Activated CD4-positive, alpha-beta T cell treated with anti-CD3 and anti-CD28 coated beads for 1 hour (primary cell): ENCODE measurements at places on chromosomes 6 and 20.

DNA sequence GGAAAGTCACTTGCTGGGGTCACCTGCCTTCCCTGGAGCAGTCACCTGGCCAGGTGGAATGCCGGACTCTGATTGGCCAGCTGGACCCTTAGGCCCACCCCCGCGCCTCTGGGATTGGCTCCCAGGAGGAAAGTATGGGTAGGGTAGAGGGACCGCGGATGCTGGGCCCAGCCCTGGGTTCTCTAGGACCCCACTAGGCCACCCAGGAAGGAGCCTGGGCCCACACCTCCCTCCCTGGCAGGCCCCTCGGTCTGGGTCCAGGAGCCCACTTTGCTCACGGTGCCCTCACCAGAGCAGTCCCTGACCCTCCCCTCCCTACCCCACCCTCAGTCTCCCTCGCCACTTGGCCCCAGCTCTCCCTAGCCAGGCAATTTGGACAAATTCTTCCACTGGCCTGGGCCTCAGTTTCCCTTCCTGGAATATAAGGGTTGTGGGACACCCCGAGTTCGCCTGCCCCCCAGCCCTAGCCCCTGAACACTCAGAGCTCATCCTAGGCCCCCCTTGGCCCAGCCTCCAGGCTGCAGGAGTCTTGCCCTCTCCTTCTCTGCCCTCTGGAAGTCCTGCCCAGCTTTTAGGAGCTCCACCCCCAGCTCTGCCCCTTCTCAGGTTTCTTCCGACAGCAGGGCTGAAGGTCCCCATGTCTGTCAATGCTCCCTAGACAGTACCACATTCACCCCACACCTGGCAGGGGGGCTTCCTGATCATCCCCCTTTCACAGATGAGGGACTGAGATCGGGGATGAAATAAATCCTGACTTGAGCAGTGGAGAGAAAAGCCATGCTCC is 299.6 kb downstream of the TAF4 start:
- no peak for DNase-seq

GRCh38 chr6:8243475-8243874 is 141.1 kb upstream of the EEF1E1 start:
- DNase-seq = no peak

GRCh38 chr20:40016392-40016791 is 672.6 kb downstream of the MAFB start:
- no peak for DNase-seq

DNA sequence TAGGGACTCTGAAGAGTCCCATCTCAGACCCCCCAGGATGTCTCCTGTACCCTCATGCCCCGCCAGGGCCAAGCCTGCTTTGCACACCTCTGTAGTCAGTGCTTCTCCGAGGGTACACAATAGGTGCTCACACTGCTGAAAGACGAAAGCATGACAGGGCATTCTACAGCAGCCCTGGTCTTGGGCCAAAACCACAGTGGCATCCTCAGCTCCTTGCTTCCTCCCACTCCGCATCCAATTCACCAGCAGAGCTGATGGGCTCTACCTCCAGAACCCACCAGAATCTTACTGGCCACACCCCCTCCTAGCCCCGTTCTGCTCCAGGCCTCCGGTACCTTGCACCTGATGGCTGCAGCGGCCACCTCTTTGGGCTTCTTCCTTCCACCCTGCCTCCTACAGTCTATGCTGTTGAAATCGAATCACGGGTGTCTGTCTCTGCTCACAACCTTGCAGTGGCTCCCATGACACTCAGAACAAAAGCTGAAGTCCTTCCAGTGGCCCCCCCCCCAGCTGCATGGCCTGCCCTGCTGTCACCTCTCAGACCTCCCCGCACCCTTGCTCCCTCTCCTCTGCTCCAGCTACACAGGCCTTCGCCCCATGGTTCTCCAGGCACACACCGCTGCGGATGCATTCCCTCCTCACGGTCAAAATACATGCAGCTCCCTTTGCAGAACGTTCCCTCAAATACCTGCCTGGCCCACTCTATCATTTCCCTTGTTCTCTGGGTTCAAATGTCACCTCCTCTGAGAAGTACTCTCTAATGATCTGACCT is 1.2 kb downstream of the ANGPT4 start:
- DNase-seq = no peak

GRCh38 chr6:11366934-11367637 is 134.6 kb upstream of the NEDD9 start:
- DNase-seq = no peak

GRCh38 chr6:44473393-44474189 is 86.1 kb downstream of the CDC5L start:
- DNase-seq = no peak

DNA sequence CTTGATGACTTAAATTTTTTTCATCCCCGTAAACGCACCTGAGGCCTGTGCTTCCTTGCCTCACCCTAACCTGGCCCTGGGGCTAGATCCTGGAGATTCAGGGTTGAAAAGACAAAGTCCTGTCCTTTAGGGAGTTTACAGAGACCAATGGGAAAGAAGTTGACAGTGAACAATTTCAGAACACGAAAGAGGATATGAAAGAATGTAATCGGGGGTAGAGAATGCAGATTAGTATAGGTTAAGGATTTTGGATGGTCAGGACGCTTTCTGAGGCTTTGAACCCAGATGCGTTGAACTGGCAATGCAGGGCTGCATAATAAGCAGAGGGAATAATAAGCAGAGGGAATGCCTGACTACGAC is 1.7 kb upstream of the FBXO5 start:
- DNase-seq = no peak

- no peak for DNase-seq
Measured at GRCh38 chr6:116304538-116305097, 24.9 kb upstream of the TSPYL1 start.

- no peak for DNase-seq
Measured at GRCh38 chr20:4919047-4919704, 82.1 kb downstream of the SLC23A2 start.

DNA sequence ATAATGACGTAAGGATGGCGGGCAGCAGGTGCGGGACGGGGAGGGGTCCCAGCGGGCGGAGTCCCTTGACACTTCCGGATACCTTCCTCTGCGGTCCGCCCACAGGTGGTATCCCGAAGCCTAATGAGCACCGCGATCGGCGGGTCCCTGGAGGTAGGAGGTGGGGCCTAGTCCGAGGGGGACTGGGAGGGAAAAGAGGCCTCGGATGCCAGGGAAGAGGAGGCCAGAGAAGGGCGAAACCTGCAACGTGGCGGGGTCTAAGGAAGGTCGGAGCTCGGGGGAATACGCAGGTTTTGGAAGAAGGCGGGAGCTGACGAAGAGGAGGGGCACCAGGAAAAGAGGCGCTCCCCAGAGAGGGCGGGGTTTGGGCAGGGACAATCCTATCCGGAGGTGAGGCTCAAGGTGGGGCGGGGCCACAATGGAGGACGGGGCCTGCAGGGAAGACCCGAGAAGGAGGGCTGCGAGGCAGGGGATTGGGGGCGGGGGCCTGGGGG is 3.7 kb downstream of the PRSS16 start:
- peak; percentile 32 for DNase-seq

DNA sequence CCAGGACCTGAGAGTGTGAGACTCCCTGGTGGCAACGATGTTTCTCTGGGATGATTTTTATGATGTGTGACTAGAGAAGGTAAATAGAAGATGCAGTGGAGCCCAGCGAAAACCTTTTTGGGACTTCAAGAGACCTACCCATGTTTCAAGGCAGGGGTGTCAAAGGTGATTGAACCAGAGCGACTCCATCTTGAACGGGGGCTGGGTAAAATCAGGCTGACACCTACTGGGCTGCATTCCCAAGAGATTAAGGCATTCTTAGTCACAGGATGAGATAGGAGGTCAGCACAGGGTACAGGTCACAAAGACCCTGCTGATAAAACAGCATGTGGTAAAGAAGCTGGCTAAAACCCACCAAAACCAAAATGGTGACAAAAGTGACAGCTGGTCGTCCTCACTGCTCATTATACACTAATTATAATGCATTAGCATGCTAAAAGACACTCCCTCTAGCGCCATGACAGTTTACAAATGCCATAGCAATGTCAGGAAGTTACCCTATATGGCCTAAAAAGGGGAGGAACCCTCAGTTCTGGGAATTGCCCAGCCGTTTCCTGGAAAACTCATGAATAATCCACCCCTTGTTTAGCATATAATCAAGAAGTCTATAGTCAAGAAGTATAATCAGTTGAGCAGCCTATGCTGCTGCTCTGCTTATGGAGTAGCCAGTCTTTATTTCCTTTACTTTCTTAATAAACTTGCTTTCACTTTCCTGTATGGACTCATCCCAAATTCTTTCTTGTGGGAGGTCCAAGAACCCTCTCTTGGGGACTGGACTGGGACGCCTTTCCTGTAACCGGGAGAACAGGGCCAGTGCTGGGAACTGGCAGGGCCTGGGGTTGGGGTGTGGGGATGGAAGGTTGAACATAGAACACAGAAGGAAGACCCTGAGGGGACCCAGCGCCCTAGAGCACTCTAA is 526.4 kb downstream of the QKI start:
- no peak for DNase-seq

- DNase-seq = no peak
Measured at GRCh38 chr6:93819189-93819588, 399.8 kb upstream of the EPHA7 start.

DNA sequence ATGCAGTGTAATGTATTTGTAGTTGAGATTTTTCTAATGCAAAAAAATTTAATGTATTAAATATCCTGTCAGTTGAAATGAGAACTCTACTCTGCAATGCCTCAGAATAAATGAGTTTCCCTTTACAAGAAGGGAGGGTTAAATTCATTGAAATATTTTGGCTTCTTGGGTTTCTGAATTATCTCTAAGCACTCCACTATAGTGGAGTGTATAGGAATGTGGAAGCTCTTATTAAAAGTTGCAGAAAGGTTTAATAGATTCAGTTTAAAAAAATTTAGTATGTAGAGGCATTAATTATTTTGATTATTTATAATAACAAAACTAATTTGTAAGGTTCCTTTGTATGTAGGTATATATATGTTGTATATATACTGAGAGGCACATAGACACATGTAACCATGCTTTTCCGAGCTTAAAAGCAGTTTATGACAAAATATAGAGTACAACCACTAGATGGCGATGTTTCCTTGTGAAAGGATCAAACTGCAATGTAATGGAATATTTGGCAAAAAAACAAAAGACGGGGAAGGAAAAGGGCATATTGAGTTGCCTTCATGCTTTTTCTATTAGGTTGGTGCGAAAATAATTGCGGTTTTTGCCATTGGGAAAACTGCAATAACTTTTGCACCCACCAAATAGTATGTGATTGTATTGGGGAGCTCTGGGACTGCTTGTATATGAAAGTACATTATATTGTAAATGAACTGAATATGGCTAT is 144.2 kb downstream of the MYO6 start:
- DNase-seq = no peak

- DNase-seq = no peak
Measured at GRCh38 chr6:148868314-148868713, 121.5 kb downstream of the UST start.

DNA sequence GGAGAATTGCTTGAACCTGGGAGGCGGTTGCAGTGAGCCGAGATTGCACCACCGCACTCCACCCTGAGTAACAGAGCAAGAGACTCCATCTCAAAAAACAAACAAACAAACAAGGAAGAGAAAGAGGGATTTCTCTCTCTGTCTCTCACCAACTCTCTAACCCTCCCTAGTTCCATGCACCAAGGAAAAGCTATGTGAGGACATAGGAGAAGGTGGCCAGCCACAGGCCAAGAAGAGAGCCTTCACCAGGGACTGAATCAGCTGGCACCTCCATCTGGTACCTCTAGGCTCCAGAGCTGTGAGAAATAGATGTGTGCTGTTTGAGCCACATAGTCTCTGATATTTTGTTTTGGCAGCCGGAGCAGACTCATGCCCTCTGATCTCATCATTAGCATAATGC is 9.0 kb upstream of the FAM110A start:
- no peak for DNase-seq

DNA sequence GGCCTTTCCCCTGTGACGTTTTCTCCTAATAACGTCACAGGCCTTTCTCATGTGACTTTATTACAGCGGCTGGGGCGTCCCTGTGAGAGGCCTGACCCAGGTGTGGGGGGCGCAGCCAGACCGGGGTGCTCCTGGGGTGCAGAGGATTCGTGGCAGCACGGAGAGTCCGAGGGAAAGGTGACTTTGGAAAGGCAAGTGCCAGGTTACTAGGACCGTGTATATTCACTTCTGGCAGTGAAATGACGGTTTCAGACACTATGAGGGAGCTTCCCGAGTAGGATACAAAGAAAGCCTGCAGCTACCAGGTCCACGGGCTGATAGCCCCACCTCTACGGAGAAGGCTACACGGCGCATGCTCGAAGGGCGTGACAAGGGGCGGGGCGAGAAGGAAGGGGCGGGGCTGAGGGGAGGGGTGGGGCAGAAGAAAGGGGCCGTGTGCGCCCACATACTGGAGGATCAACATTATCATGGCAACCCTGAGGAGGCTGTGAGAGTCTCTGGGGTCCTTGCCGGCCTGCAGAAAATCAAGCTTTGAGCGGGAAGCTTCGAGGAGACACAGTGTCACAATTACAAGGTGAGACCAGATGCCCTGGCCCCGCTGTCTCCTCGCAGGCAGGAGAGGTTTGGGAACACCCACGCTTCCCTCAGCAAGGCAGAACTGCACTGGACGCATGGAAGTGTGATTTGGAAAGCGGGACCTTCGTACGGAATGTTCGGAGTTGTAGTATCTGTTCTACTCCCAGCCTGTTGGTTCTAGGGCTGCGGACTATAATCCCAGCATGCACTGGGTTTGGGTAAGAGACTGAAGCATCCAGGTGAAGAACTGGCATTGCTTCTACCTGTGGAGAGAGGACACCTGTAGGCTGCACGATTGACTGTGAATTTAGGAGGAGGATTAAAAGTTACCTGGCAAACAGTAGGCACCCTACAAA is 54.4 kb upstream of the ZNF337 start:
- DNase-seq = peak; percentile 47

GRCh38 chr6:15316754-15317153 is 70.9 kb downstream of the JARID2 start:
- no peak for DNase-seq

DNA sequence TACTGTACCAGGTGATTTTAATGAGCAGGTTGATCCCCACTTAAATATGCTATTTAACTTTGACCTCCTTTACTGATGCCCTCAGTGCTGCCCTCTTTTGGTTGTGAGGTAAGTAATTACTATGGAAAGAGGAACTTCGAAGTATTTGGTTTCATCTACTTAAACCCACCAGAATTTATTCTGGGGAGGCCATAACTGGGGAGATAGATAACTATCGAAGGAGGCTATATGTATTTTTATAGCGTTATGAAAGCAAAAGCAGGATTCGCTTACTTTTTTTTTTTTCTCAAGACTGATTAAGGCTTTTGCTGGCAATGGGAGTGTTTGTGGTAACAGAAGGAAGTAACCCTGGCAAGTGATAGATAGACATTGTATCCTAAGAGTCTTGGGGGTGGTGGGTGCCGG is 168.9 kb upstream of the CENPW start:
- no peak for DNase-seq

DNA sequence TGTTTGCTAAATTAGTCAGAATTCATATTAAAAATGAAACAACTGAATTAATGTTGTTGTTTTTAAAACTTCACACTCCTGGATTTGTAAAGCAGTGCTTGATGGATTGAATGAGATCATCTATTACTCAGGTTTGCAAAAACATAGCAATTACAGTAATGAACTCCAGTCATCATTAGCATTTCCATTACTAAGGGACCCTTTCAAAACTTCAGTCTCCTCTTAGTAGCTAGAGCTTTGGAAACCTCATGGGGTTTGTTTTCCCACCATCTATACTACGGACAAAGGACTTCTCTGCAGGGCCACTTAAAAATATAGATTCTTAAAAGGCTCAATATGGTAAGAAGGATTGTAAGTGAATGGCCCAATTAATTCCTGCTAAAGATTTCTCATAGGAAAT is 209.9 kb upstream of the PRND start:
- DNase-seq = no peak

- peak; percentile 62 for DNase-seq
Measured at GRCh38 chr6:34237722-34238584, 1.3 kb downstream of the HMGA1 start.

GRCh38 chr6:144675231-144675861 is 390.2 kb downstream of the UTRN start:
- DNase-seq = no peak

GRCh38 chr6:169238766-169239165 is 14.9 kb downstream of the THBS2 start:
- no peak for DNase-seq
